ENCODE measurements at places on chromosomes 12 and 14.

DNA sequence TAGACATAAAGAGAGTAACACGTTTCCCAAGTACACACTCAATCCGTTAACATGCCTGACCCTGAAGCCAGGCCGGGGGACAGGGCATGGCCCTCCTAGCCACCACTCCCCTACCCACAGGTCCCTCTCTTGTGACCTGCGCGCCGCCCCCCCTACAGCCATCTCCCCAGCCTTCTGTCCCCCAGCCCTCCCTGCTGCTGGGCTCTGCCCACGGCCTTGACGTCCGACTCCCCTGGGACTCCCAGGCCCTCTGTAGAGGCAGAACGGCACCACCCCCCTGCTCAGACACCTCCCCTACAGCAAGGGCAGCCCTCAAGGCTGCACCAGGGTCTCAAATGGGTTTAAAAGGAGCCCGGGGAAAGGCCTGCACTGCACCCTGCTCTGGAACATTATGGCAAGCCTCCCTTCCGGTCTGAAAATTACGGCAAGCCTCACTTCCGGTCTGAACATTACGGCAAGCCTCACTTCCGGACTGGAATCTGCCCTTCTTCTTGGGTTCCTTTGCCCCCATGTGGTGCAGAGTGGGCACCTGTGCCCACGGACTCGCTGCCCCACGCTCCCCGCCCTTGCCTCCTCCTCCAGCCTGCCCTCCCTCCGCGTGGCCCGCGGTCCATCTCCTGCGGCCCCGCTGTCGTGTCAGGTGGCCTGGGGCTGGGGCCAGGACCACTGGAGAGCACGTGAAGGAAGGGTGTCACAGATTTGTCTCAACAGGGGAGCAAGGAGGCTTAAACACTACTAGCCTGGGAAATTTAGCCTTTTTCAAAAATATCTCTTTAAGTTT lies 77.6 kb downstream of the MOK start:
- no peak for DNase-seq

DNA sequence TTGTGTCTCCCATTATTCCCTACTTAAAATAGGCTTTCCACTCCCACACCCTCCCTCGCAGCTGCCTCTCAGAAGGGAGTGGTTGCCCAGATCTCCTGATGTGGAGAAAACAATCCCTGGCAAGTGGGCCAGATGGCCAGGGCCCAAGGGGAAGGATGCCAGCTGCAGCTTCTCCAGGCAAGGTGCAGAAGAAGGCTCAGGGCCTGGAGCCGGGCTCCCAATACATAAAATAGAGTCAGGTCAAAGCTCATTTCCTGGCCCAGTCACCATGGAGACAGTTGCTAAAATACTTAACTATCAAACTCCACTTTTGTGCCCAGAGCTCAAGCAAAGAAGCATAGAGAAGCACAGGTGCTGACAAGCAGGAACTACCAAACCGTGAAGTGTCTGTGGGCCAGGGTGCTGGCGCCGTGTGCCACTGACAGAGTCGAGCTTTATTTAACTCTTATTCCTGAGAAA lies 45.7 kb upstream of the ITPR2 start:
- DNase-seq, result no peak

GRCh38 chr12:122793685-122794106 lies 19.3 kb downstream of the CCDC62 start:
- no peak for DNase-seq

DNA sequence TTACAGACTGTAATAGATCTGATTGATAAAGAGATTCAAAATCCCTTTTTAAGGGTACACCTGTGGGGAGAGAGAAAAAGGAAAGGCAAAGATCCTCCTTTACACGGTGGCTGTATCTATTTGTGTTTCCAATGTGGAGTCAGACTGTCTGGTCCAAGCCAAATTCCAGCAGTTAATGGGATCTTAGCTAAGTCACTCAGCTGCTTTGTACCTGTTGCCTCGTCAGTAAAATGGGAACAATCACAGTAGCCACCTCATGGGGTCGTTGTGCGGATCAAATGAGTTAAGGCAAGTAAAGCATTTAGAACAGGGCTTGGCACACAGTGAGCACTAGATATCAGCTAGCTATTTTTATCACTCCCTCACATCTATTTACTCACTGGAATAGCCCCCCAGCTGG lies 46.9 kb downstream of the EFCAB11 start:
- DNase-seq, result no peak

DNA sequence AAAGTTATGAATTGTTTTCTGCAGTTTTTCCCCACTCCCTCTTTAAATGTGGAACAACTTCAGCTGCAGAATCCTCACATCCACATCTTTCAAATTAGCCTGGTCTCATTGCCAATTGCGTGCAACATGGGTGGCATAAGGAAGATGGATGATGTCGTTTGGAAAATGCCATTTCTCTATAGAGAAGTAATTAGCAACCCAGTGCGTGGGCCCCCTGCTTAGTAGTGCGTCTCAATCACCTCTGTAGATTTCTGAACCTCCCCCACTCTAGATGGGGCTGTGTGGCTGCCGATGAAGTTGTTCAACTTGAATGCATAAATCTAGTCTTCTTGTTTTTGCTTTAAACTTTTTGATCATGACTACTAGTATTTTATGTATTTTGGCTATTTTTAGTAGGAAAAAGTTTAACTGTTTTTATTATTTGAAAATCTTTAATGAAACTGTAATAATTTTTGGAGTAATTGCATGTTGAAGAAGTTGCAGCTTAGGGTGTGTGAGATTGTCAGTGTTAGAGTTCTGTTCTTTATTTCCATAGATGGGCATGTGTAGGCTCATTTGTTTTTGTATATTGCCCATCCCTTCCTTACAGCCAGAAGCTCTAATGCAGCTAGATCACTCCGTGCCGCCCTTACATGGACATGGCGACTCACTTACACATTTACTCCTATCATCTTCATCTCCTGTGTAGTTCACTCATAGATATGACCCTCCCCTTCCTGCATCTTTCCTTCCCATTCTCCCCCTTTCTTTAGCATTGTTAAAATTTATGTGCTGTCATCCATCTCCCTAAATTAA lies 358.2 kb downstream of the DIO2 start:
- DNase-seq, result no peak

DNA sequence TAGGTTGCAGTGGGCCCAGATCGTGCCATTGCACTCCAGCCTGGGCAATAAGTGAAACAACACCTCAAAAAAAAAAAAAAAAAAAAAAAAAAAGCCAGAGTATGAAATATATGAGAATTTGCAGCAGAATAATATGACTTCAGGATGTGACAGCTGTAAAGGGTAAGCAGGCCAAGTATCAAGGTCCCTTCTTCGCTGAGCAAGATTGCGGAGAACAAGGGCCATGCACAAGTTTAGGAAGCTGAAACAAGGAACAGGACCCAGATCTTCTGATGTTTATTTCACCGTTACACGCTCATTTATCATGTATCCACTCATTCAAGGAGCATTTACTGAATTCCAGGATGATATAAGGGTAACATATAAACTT lies 659 bp upstream of the FOXJ2 start:
- no peak for DNase-seq

DNA sequence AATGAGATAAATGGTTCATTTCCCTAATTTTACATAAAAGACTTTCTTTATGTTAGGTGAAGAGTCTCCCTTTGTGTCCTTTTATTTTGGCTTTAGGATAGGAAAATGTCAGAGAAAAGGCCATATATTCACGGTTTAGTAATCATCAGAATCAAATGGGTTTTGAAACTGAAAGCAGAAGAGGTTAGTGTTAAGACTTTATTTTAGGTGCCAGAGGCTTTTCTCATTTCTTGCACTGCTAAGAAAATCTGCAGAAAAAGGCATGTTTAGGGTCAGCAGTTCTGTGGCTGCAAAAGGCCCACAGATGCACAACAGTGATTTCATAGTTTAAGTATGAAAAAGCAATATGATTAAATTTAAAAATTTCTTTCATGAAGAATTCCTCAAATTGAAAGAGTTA lies 80.4 kb upstream of the SINHCAF start:
- DNase-seq, result no peak

GRCh38 chr14:29927376-29928116 lies at the start of gene PRKD1:
PRKD1 (minus strand) TSS chr14:29927847.
- DNase-seq, result no peak

GRCh38 chr14:61388976-61389576 lies 67.7 kb downstream of the PRKCH start:
- DNase-seq, result no peak

DNA sequence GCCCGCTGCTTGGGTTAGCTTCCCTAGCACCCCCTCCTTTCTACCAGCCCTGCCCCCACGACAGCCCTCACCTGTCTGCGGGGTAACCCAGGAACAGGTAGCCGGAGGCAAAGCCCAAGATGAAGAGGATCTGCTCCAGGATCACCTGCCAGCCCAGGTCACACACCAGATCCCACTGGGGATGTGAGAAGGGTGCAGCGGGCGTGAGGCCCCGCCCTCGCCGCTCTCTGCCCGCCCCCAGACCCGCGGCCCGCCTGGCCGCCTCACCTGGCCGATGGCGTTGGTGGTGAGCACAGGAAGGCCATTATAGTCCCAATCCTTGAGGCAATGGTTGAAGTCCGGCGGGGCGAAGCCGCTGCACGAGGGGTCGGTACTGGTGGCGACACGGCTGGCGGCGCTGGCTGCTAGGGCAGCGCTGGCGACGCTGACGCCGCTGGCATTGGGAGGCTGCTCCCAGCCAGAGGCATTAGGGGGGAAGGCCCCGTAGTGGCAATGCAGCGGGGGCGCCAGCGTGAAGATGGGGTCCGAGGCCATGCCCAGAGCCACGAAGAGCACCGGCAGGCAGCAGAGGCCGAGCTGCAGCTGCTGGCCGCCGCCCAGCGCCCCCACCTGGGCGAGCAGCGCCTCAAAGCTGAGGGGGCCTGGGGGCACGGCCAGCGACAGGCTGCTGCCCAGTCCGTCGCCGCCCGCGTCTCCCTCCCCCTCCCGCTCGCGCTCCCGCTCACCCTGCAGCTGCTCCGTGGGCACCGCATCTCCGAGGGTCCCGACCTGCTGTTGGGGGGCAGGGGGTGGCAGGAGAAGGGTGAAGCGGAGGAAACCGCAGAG lies 794 bp downstream of the SLC22A17 start:
- no peak for DNase-seq

- no peak for DNase-seq
Measured at GRCh38 chr12:88681271-88681670, 101.0 kb upstream of the KITLG start.

- DNase-seq, result no peak
Measured at GRCh38 chr14:30193101-30193500, 265.5 kb upstream of the PRKD1 start.

DNA sequence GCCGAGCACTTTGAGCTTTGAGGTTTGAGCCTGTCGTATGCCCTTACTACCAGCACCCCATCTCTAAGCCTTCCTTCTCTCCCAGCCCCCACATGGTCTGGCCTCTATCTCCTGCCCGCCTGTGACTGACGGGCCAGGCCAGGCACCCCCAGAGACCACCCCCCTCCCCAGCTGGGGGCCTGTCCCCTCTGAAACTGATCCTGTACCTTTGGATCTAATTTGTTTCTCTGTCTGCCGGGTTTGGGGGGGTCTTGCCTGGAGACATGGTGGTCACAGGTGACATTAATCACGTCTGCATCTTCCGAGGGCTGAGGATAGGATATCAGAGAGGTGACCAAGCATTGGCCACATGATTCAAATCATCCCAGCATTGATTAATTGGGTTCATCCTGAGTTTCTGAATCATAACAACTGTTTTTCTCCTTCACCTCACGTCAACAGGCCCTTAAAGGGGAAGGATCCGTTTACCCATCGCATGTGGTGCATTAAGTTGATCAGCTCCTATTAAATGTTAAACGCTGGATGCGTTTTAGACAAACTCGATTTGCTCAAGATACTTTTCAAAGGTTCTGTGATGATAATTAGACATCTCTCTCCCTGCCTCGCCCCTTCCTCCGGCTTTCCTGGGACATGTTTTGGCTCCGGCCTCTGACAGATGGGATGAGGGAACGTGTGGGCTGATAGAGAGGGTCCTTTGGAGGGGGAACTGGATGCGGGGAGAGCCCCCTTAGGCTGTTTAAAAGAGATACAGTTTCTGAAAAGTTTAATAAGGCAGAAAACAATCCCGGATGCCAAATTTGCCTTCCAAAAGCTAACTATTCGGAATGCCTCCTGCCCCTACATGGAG lies 63.3 kb upstream of the TBX3 start:
- no peak for DNase-seq

DNA sequence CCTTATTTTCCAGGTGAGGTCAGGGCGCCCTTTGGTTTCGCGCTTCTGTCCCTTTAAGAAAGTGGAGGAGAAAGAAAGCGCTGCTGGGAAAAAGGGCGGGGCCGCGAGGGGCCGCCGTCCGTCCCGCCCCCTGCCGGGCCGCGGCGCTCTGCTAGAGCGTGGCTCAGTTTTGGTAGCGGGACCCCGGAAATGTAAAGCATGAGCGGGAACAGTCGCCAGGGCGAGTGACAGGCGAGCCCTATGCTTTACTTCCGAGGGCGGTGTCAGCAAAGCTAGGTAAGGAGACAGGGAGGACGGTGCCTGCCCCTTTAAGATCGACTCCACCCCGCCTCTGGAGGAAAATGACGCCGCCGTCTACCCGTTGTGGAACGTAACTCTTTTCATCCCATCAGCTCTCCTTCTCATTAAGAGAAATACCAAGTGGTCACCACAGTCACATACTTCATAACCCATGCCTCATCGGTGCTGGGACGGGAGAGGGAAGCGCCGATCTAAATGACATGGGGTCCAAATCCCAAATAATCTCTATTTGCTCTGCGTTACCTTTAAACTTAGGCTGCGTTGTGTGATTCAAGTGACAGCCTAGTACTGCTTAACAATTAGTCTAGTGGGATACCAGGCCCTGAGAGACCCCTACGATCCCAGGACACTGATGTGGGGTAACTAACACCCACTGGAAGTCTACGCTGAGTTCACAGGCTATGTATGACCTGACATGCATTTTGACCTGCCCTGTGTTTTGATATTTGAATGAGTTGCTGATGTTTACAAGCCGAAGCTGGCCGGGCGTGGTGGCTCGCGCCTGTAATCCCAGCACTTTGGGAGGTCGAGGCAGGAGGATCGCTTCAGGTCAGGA lies at the start of gene ETFBKMT:
Gene ETFBKMT, plus strand, starts transcription at position 602 of the 856 bp plus-strand sequence. CDS start 2,266 bp downstream, outside the sequence.
- DNase-seq, result peak; percentile 94

GRCh38 chr14:95038521-95039250 lies 118.6 kb downstream of the DICER1 start:
- DNase-seq, result no peak

- no peak for DNase-seq
Measured at GRCh38 chr12:78220811-78221210, 390.1 kb downstream of the NAV3 start.

DNA sequence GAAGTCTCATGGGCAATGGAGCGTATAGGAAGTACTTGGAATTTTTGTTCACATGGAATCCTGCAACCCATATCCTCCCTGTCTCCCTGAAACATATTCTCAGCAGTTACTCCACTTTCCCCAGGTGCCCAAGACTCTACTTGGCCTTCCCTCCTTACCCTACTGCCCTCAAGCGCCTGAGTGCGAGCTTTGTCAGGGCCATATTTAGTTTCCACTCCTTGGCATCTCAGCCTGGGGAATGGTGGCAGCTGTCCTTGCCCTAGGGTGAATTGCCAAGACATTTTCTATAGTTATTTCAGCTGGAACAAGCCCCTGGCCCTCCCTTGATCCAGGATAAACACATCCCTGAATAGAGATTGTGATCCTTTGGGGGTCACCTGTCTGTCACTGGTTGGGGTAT lies 569.3 kb upstream of the LRFN5 start:
- DNase-seq, result no peak

DNA sequence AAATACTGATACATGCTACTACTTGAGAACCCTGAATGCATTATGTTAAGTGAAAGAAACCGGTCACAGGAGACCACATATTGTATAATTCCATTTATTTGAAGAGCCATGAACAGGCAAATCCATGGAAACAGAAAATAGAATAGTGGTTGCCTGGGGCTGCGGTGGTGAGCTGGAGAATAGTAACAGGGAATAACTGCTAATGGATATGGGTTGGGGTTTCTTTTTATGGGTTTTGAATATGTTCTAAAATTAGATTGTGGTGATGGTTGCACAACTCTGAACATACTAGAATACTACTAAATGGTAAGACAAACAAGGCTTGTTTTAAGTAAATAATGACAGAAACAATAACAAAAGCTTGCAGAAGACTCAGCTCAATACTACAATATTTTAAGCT lies 293.0 kb downstream of the BTG1 start:
- no peak for DNase-seq

All from T-cell (primary cell).